ENCODE measurements at places on chromosomes 3 and 15.

DNA sequence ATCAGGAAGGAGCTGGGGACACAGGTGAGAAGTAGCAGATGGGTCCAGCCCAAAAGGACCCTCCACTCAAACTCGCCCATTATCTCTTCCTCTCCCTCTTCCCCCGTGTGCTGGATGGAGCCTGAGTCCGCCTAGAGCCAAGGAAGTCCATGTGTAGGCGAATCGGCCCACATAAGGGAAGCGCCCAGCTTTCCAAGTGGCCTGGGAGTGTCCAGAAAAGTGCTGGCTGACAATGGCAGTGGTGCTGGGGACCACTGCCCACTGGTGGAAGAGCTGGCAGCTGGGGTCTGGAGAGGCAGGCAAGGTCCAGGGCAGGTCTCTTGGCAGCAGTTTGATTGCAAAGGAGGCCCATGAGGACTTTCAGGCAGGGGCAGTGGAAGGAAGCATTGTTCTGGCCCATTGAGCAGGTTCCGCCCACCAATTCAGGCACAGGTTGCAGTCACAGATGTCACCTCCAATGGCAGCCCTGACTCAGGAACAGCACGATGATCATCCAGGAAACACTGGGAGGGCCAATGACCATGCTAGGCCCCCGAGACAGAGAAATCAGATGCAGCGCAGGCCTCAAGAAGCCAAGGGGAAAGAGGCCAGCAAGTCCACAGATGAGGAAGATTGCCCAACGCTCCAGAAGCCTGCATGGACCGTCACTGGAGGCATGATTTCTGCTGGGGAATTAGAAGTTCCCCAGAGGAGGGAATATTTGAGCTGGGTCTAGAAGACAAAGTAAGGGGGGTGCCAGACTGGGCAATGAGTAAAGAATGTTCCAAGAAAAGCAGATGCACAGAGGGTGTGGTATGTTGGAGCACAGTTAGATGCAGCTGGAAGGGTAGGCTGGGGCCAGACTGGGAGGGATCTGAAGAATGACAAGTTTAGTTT is 3.0 kb downstream of the MFGE8 start:
- no peak for DNase-seq

GRCh38 chr15:88834211-88834812 is 31.1 kb downstream of the ACAN start:
- DNase-seq, result peak; percentile 35

- DNase-seq, result no peak
Measured at GRCh38 chr15:88185584-88185983, 71.0 kb downstream of the NTRK3 start.

GRCh38 chr3:191238321-191238817 is 39.3 kb downstream of the OSTN start:
- no peak for DNase-seq

DNA sequence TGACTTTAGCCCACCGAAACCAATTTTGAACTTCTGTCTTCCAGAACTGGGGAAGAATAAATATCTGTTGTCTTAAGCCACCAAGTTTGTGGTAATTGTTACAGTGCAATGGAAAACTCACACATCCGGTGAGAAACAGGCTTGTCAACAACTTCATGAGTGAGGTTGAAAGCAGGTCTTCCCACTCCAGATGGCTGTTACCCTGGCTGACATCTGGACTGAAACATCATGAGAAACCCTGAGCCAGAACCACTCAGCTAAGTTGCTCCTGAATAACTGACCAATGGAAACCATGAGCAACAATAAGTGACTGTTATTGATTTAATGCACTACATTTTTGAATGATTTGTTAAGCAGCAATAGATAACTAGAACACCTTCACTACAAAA is 10.3 kb downstream of the ACSBG1 start:
- no peak for DNase-seq

DNA sequence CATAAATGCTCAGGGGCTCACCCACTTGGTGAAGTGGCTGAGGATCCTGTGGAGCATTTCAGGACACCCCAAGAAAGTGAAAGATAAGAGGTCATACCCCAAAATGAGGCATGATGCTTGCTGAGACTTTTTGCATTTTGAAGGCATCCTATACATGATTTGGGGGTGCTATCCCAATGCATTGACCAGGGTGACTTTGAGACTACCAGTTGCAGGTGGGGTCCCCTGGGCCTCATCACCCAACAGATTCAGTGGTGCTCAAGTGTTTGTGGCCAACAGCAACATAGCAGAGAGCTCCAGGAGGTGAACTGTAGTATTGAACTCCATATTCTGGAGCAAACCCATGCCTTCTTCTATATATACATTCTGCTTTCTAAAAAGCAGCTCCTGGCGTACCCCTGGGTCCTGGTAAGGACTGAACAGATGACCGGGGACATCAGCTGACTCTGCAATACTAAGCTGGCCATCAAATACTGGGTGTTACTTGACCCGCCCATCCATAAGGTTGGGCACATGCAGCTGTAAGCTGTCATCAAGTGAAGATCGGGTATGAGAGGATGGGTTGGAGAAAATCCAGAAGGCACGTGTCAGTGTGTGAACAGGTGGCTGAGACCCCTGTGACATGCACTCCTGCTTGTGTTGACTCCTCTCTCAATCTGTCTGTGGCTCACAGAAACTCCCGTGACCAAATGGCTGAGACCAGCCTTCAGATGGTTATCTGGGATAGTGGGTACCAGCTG is 143.3 kb downstream of the KLF13 start:
- no peak for DNase-seq

DNA sequence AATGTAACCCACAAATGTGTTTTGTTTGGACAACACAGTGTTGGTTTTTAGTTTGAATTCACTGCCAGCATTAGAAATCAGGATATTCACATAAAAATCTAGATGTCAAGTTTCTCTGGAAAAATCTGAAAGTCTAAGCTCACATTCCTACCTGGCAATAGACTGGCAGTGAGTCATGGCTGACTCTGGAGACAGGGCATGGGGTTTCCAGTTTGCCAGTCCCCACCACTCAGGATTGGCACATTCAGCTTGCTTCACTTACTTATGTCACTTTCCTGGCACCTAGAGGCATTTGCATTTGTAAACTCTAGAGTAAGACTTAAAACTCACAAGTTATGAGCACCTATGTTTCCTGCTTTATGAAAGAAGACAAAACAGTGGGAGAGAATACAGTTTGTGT is 19.1 kb upstream of the SEC61A1 start:
- DNase-seq, result no peak

DNA sequence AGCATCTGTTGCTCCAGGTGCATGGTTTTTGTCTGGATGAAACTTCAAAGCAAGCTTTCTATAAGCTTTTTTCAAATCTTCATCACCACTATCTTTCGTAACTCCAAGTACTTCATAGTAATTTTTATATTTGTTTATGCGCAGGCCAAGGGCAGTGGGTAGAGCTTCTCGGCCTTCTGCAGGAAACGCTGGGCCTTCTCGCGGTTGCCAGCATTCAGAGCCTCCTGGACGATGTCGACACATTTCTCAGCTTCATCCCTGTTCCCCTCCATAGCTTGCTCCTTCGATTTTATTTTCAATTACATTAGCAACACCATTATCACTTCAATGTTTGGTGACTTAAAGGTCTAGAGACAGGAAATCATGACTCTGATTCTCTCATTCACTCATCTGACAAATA is 20.2 kb downstream of the DENND4A start:
- DNase-seq, result no peak

GRCh38 chr3:108085810-108086350 is 5.0 kb downstream of the CD47 start:
- DNase-seq, result no peak

GRCh38 chr3:27376109-27376772 is 7.1 kb upstream of the NEK10 start:
- DNase-seq, result no peak

DNA sequence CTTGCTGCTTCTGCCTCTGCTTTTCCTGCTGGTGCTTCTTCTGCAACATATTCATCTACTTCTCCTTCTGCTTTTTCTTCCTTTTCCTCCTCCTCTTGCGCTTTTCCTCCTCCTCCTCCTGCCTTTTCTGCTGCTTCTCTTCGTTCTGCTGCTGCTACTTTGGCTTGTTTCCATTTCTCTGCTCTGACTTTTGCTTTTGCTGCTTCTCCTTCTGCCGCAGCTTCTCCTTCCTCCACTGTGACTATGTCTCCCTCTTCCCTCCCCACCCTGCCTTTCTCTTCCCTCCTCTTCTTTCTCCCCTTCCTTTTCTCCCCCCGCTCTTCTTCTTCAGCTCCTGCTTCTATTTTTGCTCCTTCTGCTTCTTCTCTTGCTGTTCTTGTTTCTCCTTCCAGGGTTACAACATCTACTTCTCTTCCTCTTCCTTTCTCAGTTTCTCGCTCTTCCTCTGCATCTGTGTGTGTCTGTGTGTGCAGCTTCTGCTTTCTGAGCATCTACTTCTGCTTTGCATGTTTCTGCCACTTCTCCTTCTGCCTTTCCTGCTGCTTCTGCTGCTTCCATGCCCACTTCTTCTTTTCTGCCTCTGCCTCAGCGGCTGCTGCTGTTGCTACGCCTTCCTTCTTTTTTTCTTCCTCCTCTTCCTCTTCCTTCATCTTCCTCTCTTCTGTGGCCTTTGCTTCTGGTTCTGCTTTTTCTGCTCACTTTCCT is 51.4 kb downstream of the FAM43A start:
- DNase-seq, result peak; percentile 90

DNA sequence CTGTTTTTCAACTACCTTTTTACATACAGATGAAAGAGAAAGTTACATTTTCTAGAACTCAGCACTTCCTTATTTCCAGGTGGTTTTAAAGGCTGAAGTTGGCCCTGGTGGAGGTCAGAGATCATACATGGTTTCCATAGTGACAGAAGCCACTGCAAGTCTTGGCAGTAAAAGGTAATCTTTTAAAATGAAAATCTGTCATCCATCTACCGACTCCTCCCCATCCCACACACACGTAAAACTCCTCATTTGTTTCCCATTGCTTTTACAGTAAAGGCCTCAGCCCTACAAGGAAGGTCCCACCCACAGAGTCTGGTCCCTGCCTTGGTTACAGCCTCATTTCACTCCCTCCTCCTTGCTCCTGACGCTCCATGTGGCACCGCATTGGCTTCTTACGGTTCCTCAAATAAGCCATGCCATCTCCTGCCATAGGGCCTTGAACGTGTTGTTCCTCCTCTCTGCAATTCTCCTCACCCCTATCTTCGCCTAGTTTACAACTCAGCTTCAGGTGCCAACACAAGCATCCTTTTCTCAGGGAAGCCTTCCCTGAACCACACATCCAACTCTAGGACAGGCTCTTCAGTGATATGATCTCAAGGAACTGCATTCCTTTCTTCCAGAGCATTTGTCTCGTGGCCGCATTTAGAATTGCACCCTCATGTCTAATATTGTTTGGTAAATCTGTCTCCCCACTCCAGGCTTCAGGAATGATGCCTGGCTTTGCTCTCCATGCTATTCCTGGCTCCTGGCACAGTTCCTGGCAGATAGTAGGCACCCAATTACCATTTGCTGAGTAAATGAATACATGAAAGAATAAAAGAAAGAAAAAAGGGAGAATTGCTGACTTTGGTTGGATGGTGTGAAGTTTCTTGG is 2.6 kb downstream of the CYP19A1 start:
- no peak for DNase-seq

DNA sequence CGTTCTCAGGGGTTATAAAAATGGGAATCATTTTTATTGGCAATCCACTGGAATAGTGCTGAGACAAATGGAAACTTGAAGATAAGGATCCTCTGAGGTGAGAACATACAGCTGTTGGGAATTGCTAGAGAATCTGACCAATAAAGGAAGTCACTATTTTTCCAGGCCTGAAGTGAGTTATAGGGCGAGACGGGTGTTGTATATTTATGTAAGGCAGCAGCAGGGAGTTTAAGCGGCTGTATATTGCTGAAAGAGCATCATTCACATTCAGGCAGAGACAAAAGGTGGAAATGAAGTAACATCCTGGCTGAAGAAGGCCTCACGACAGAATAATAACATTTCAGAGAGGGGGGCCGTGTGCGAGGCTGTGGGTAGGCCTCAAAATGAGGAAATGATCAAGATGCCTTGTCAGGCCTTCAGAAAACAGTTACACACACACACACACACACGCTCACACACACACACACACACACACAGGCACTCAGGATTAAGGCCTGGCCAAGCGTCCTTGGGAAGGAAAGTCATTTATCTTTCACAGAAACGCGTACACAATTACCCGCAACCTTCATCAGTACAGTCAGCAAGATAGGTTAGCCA is 964.9 kb upstream of the NR2F2 start:
- peak; percentile 44 for DNase-seq

- no peak for DNase-seq
Measured at GRCh38 chr3:50215529-50215928, 10.5 kb downstream of the SLC38A3 start.

- DNase-seq, result no peak
Measured at GRCh38 chr3:71076361-71077002, 507.0 kb downstream of the FOXP1 start.

DNA sequence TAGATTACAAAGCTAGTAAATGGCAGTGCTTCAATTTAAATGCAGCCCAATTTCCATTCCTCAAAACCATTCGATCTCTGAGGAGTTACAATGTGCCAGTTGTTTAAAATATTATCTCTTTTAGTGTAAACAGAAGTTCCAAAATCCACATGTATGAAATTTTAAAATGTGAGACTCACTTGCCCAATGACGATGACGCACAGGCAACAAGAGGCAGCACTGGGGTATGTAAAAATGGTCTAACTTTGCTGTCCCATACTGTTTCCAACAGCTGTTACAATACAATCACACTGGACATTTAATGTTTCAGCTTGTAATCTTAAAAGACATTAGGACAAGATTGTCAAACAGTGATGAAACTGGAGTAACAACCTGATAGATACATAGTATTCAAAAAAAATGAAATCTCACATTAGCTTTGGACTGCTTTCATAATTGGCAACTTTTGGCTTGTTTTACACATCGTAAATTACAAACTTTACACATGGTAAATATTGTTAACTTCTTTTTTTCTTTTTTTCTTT is 12.2 kb downstream of the SLTM start:
- DNase-seq, result no peak

GRCh38 chr15:32867313-32867626 is 149.5 kb downstream of the GREM1 start:
- peak; percentile 35 for DNase-seq

- no peak for DNase-seq
Measured at GRCh38 chr3:24100696-24101402, 155.8 kb downstream of the NR1D2 start.

GRCh38 chr3:157148196-157148889 is 11.6 kb downstream of the CCNL1 start:
- DNase-seq, result no peak

GRCh38 chr3:139099968-139100817 is 55.5 kb upstream of the PRR23C start:
- no peak for DNase-seq

DNA sequence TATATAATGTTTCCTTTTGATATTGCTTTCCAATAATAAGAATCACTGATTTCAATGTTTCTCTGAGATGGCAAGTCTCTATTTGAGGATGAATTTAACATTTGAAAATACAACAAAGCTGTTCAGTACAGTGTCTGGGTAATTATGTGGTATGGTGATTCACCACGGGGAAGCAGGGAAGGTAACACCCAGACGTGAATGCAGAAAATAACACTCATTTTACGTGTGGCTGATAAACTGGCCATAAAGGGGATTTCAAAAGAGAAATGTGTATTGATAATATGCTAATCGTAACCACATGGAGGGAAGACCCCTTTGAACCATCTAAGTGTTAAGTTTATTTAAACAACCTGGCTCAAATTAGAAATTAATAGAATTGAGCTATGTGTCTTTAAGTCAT is 344.6 kb downstream of the GRM7 start:
- DNase-seq, result peak; percentile 3
